ENCODE measurements at places on chromosomes 7 and 10.
A peak's percentile ranks its signal among the peaks of the same experiment; 100 is the strongest.

- DNase-seq: no peak
Observed at GRCh38 chr7:122790591-122790990, 87.9 kb upstream of the RNF148 start.

DNA sequence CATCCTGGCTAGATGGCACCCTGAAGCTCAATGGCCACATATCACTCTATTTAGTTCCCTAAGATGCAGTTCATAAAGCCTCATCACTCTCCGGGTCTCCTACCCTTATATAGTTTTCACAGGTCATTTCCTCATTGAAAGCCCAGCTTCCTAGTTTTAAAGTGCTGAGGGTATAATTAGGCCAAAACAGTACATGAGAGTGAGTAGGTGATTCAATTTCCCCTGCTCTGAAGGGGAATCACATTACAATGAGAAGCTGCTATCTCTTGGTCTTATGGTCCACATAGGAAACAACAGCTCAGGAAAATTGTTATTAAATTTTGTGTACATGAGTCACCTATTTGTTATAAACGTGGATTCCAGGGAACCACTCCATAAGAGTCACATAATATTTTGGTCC, 162.0 kb downstream of the SEMA3E start:
- no peak for DNase-seq

GRCh38 chr10:92064506-92064905, 140.9 kb downstream of the BTAF1 start:
- no peak for DNase-seq

DNA sequence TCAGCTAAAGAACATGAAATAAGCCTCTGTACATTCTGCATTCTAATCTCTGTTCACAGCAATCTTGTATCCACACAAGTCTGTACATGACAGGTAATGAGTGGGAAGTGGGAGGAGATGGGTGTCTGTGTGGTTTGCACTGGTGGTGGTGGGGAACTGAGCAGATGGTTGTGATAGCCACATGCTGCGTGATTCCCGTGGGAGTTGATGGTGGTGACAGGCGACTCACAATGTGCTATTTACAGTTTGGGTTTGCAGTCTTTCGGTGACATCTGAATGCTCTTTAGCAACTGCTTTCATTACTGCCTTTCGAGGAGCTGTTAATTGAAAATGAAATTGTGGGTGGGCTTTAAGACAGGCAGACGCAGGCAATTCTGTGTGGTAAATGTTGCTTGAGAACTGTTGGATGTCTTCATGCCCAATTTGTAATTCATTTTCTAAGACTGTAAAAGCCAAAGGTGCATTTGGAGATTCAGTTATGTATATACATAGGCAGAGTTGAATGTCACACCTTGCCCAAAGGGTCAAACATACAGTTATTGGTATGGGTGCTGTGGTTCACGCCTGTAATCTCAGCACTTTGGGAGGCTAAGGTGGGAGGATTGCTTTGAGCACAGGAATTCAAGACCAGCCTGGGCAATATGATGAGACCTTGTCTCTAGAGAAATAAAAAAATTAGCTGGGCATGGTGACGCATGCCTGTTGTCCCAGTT, 308.2 kb downstream of the AUTS2 start:
- peak; percentile 38 for DNase-seq

- no peak for DNase-seq
Observed at GRCh38 chr10:6232846-6233724, 30.4 kb downstream of the PFKFB3 start.

- no peak for DNase-seq
Observed at GRCh38 chr10:114767986-114768821, 53.4 kb upstream of the FHIP2A start.

DNA sequence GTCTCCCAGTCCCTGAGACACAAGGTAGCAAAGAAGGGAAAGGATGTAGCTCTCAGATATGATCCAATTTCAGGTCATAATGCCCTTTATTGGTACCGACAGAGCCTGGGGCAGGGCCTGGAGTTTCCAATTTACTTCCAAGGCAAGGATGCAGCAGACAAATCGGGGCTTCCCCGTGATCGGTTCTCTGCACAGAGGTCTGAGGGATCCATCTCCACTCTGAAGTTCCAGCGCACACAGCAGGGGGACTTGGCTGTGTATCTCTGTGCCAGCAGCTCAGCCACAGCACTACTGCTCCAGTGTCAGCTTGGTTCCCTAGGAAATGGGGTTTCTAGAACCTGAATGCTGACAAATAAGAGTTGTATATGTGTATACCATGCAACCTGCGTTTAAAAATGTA, 74.6 kb upstream of the PRSS58 start:
- DNase-seq: no peak

DNA sequence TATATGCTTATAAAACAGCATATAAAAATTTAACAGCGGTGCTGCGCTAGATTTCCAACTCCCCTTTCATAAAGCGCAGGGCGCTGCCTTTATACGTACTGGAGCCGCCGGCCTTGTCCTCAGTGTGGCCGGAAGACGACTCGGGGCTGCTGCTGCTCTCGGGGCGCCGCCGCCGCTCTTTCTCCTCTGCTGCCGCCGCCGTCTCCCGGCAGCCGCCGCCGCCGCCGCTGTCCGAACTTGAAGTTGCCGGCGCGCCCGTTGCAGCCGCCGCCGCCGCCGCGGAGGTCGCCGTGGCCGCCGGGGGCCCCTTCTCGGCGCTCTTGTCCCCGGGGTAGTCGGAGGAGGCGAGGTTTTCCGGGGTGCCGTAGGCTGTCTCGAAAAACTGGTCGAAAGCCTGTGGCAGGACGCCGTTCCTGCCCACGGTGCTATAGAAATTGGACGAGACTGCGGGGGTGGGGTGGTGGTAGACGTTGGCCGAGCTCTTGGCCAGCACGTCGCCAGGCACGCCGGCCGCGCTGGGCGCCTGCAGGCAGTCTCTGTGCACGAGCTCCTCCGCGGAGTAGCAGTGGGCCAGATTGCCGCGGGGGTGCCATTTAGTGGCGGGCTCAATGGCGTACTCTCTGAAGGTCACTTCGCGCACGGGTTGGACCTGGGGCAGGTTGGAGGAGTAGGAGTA, 557 bp downstream of the HOXA11 start:
- DNase-seq: peak; percentile 9

DNA sequence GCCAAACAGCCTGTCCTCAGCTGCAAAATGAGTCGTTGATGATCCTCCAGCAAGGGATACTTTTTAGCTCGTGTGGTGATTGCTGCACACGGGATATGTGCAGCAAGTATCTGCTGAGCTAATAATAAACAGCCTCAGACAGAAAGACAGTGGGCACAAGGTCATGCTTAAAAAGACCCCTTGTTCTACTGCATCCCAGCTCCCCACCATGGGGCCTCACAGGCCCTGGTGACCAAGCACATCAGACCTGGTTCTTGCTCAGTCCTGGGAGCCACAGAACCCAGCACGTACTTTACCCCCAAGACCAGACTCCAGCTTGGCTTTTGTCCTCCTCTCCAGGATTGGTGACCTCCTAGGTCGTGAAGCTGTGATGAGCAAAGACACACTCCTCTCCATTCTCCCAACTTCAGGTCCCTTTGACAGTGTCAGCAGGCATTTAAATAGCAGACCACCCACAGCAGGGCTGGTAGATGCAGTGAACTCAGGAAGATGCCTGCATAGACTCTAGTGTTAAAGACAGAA, 50.5 kb downstream of the EGFR start:
- no peak for DNase-seq

DNA sequence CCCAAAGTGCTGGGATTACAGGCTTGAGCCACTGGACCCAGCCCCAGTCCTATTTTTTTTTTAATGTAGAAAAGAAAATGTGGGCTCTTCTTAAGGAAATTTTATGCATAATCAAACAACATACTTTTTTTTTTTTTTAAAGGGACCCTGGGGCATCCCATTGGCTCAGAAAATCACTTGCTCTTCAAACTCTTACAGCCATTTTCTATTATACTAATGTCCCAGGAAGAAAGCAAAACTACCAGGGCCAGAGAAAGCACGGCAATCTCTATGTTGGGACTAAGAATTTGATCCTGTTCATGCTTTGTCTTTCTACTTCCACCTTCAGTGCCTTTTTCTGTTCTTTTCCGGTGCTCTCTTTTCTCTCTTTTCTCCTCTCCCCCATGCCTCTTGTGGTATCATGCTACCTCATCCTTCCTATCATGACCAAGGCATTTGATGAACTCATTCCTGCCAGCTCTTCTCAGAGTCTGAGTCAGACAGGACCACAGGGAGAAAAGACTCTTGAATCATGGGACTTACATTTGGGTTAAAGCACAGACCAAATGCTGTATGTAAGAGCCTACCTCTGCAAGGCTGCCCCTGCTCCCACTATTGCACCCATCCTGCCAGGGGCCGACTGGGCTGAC, 76.4 kb upstream of the CCNY start:
- DNase-seq: peak; percentile 60

DNA sequence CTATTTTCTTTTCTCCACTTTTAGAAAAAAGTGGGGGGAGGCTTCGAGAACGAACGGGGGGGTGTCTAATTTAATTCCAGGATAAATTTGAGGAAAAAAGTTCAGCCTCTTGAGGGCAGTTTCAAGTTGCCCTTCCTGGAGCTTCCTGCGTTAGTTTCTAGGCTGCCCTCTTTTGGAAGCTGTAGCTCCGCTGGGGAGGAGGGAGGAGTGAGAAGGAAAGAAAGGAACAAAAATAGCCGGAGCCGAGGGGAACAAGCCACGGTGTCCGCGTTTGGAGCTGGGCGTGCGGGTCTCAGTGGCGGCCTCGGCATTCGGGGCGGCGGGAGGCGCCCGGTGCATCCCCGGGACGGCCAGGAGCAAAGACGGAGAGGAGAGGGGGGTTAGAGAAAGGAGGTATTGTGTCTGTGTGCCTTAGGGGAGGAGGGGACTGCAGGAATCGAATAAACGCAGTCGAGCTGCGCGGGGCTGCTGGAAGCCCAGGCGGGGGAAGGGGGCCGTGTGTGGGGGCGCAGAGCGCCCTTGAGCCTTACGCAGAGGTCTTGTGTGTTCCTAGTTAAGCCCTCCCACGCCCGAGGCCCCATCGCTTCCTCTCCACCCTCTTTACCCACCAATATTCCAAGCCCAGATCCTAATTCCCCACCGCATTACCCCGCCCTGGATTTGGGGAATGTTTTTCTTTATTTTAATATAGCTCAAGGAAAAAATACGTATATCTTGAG, 2.0 kb upstream of the TNRC18 start:
- DNase-seq: peak; percentile 85

DNA sequence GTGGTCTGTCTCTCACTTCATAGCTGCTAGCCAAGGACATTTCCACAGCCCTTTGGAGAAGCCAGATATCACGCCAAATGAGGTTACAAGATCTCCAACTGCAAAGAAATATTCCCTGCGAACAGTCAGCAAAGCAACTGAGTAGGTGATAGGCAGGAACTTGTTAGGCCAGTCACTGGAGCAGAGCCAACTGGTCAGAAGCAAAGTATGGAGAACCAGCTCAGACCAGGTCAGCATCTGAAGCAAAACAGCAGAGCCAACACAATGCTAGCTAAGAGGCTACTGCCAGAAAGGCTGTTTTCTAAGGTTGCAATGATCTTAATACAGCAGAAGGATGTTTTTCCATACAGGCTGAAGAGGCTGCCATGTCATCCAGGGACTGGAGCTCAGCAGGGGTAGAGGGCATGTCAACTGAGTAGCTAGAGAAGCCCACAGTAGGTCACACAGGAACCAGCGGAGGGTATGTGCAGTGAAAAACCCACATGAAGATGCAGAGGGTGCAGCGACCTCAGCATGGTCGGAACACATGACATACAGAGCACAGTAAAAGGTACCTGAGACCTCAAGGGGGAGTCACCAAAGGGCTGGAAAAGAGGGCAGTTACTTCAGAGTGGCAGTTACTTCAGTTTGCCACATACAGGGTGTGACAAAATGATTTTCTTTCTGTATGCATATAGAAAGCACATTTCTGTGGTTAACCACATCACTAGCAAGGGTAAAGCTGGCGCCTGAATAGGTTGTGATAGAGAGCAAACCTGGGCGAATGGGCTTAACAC, 8.9 kb downstream of the SEC31B start:
- DNase-seq: peak; percentile 84

GRCh38 chr7:50262446-50262845, 42.1 kb upstream of the IKZF1 start:
- DNase-seq: no peak

- peak; percentile 55 for DNase-seq
Observed at GRCh38 chr7:20330239-20330927, at the start of gene ITGB8. TSS of gene ITGB8 (plus strand) at chr7:20330900. CDS start at chr7:20331807, 907 bp downstream.

DNA sequence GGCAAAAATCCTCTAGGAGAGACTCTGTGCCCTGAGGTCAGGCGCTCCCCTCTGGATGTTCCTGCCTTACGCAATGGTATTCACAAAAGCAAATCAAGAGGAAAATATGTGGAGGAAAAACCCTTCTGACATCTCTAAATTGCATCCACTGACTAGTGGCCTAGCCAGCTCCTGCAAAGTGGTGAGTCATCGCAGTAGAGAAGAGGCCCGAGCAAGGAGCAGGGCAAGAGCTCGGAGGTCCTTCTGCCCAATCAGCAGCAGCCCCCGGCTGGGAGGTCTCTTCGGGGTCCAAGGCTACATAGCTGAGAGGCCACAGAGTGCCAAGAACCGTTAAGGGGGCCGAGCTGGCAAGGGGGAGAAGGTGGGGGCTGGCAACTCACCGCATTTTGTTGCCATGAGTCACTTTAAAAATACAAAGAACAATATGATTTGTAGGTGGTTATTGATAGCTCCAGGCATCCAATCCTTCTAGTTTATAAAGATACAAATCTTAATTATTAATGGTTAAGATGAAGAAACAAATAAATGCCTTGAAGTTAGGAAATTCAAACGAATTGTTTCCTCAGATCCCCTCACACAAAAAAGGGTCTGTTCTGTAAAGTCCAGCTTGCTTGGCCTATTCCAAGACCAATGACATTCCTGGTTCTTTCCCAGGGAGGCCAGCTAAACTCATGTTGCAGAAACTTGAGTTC, 161.6 kb downstream of the PKD1L1 start:
- no peak for DNase-seq

Measured in OCI-M1 (cell line).